ENCODE measurements at places on chromosomes 2 and 18. TPM values are rescaled to one million over a fixed set of nuclear protein-coding genes. Genes with fewer than 3 reads are reported as not detected.

- H3K27me3 ChIP-seq, result no peaks in the 10 kb centered on the region
- H3K27ac ChIP-seq, result no peak overlapping the region
- H3K4me3 ChIP-seq, result no peak overlapping the region
- no peak for DNase-seq
- no peaks in the 10 kb centered on the region for H3K36me3 ChIP-seq
Measured at GRCh38 chr18:56748698-56749268, 97.6 kb downstream of the WDR7 start.

DNA sequence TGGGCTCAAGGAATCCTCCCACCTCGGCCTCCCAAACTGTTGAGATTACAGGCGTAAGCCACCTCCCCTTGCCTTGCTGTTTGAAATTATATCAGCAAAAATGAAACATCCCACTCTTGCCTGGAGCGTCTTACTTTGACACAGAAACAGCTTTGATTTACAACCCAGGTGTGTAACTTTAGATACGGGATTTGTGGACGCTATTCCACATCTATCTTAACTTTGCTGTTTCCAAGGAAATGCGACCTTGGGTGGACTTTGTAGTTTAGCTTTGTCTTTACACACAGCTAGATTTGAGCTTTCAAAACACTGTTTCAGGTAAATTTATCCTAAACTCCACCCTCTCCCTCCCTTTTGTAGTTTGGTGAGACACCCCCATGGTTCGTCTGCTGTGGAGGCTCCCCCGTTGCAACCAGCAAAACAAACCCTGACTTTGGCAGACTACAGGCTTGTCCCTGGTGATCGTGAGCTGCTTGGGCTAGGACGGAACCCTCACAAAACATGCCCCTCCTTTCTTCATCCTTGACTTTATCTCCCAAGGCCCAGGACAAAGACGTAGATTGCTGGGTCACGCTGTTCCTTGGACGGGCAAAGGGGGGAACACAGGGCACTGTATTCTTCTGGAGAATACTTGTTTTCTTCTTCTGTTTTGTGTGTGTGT is 5.5 kb upstream of the MSH6 start:
- peaks cover 7% of the 10 kb centered on the region for H3K4me1 ChIP-seq
- H3K36me3 ChIP-seq, result no peaks in the 10 kb centered on the region
- H3K27me3 ChIP-seq, result no peaks in the 10 kb centered on the region
- no peak for DNase-seq
- no peak overlapping the region for H3K27ac ChIP-seq

GRCh38 chr2:134943540-134943939 is 24.9 kb downstream of the CCNT2 start:
- peaks cover 74% of the 10 kb centered on the region for H3K36me3 ChIP-seq
- no peak overlapping the region for H3K27ac ChIP-seq
- H3K27me3 ChIP-seq, result no peaks in the 10 kb centered on the region
- DNase-seq, result no peak

DNA sequence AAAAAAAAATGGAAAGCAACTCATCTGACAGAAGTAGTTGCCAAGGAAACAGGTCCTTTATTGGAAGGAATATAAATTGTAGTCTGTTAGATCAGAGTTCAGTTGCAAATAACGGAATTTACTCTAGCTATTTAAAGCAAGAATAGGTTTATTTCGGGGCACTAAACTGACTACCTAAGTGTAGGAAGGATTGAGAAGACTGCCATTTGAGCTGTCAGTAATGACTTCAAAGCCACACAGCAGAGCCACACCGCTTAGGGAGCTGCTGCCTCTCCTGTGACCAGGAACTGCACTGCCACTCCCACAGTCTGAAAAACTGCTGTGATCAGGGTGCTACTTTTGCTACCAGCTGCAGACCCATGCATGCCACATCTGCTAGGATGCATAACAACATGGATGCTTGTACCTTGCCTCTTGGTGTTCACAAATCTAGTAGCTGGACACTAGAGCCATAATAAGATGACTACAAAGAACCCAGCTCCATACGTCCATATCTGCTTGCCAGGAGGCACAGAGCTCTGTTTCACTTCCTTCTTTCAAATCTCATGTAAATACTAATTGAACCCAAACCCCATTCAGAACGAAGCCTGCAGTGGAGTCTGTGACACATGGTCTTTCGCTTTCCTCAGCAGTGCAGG is 2.2 kb downstream of the DSG2 start:
- no peak for DNase-seq
- no peak overlapping the region for H3K4me3 ChIP-seq
- H3K4me1 ChIP-seq, result peaks cover 10% of the 10 kb centered on the region
- no peaks in the 10 kb centered on the region for H3K36me3 ChIP-seq
- H3K27me3 ChIP-seq, result no peaks in the 10 kb centered on the region

ZEB2 gene
- polyA plus RNA-seq, result 0.22 TPM

NAT8 gene
- polyA plus RNA-seq, result not detected

- no peak for DNase-seq
- no peak overlapping the region for H3K27ac ChIP-seq
- no peak overlapping the region for H3K4me3 ChIP-seq
- H3K27me3 ChIP-seq, result no peaks in the 10 kb centered on the region
- H3K4me1 ChIP-seq, result no peaks in the 10 kb centered on the region
Measured at GRCh38 chr18:49638209-49638785, 76.4 kb downstream of the LIPG start.

HRH4 gene
- 0.02 TPM for polyA plus RNA-seq

GRCh38 chr18:73461780-73462059 is 593.9 kb upstream of the NETO1 start:
- no peaks in the 10 kb centered on the region for H3K4me1 ChIP-seq
- no peaks in the 10 kb centered on the region for H3K36me3 ChIP-seq
- H3K27me3 ChIP-seq, result no peaks in the 10 kb centered on the region

RIOK3 gene
- polyA plus RNA-seq, result 5.8 TPM

DNA sequence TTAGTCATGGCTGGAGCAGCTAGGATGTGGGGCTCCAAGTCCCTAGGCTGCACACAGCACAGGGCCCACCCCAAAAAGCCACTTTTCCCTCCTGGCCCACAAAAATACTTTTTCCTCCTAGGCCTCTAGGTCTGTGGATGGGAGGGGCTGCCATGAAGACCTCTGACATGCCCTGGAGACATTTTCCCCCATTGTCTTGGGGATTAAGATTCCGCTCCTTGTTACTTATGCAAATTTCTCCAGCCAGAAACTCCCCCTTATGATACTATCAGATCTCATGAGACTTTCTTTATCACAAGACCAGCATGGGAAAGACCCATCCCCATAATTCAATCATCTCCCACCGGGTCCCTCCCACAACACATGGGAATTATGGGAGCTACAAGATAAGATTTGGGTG is 125.9 kb downstream of the ESCO1 start:
- DNase-seq, result no peak
- no peaks in the 10 kb centered on the region for H3K27me3 ChIP-seq
- no peaks in the 10 kb centered on the region for H3K4me1 ChIP-seq
- no peaks in the 10 kb centered on the region for H3K36me3 ChIP-seq

- no peak overlapping the region for H3K27ac ChIP-seq
- H3K4me3 ChIP-seq, result no peak overlapping the region
- no peak for DNase-seq
- peaks cover 6% of the 10 kb centered on the region for H3K4me1 ChIP-seq
- no peaks in the 10 kb centered on the region for H3K27me3 ChIP-seq
- H3K36me3 ChIP-seq, result no peaks in the 10 kb centered on the region
Measured at GRCh38 chr2:102224824-102225739, 38.3 kb downstream of the IL1RL2 start.

DNA sequence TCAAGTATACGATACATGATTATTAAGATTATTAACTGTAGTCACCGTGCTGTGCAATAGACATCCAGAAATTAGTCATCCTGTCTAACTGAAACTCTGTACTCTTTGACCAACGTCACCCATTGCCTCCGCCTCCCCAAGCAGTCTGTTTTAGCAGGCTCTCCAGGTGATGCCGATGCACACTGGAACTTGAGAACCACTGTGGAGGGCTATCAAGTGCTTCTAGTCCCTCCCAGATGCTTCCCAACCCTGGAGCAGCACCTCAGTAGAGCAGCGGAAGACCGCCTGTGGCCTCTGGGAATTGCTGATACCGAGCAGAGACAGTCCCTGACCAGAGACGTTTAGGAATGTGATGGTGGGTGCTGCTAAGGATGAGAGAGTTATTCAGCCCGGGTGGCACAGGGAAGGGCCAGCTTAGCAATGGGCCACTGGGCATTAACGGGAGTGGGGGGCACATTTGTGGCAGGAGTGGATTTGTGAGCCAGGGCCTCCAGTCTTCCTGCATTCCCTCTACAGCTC is 50.7 kb downstream of the LIPG start:
- no peaks in the 10 kb centered on the region for H3K36me3 ChIP-seq
- H3K27me3 ChIP-seq, result no peaks in the 10 kb centered on the region
- H3K27ac ChIP-seq, result peak overlapping the region; percentile 39
- no peak overlapping the region for H3K4me3 ChIP-seq
- peaks cover 10% of the 10 kb centered on the region for H3K4me1 ChIP-seq

GRCh38 chr2:207240649-207241048 is 74.9 kb upstream of the KLF7 start:
- H3K27ac ChIP-seq, result no peak overlapping the region
- DNase-seq, result no peak
- peaks cover 3% of the 10 kb centered on the region for H3K4me1 ChIP-seq
- no peaks in the 10 kb centered on the region for H3K27me3 ChIP-seq
- no peaks in the 10 kb centered on the region for H3K36me3 ChIP-seq

REG1B gene
- not detected for polyA plus RNA-seq

STON1 gene
- polyA plus RNA-seq, result 5.0 TPM

DNA sequence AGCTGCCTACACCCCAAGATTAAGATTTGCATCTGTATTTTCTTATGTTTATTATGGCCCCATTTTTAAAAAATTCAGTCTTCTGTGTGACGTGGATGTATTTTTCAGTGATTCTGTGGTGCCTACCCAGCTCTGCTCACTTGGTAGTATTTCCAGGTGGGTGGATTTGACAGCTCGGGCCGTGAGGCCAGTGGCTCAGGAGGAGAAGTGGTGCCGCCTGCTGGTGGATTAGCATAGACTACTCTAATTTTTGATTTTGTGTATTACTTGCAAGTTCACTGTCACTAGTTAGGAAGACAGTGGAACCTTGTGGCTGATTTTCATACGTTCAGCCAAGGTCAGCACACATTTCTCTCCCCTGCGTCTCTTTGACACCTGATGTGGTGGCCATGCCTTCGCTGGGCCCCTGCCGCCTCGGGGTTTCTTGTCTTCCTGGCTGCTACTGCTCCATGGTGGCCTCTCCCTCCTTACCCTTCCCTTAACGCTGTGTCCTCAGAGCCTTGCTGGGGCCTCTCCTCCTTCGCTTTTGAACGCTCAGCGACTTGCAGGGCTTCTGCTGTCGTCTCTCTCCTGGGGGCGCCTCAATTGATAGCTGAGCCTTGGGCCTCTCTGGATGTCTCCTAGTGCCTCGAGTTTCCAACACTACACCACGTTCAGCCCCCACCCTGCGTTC is 89.4 kb downstream of the DGKD start:
- H3K27me3 ChIP-seq, result no peaks in the 10 kb centered on the region
- no peak overlapping the region for H3K27ac ChIP-seq
- no peaks in the 10 kb centered on the region for H3K36me3 ChIP-seq
- peak; percentile 77 for DNase-seq
- no peak overlapping the region for H3K4me3 ChIP-seq
- no peaks in the 10 kb centered on the region for H3K4me1 ChIP-seq

KLHL30 gene
- polyA plus RNA-seq, result not detected

GRCh38 chr2:225270861-225271260 is 128.6 kb upstream of the NYAP2 start:
- no peaks in the 10 kb centered on the region for H3K36me3 ChIP-seq
- H3K4me1 ChIP-seq, result no peaks in the 10 kb centered on the region
- H3K4me3 ChIP-seq, result no peak overlapping the region
- no peaks in the 10 kb centered on the region for H3K27me3 ChIP-seq
- DNase-seq, result no peak

- no peaks in the 10 kb centered on the region for H3K36me3 ChIP-seq
- no peak overlapping the region for H3K4me3 ChIP-seq
- DNase-seq, result no peak
Measured at GRCh38 chr2:237351796-237352195, 62.2 kb downstream of the COL6A3 start.

TMEM247 gene
- not detected for polyA plus RNA-seq

GRCh38 chr2:14932285-14932684 is 299.8 kb downstream of the LRATD1 start:
- no peaks in the 10 kb centered on the region for H3K4me1 ChIP-seq
- no peak overlapping the region for H3K4me3 ChIP-seq
- H3K36me3 ChIP-seq, result no peaks in the 10 kb centered on the region
- no peaks in the 10 kb centered on the region for H3K27me3 ChIP-seq
- no peak overlapping the region for H3K27ac ChIP-seq

PUM2 gene
- 46.6 TPM for polyA plus RNA-seq

DNA sequence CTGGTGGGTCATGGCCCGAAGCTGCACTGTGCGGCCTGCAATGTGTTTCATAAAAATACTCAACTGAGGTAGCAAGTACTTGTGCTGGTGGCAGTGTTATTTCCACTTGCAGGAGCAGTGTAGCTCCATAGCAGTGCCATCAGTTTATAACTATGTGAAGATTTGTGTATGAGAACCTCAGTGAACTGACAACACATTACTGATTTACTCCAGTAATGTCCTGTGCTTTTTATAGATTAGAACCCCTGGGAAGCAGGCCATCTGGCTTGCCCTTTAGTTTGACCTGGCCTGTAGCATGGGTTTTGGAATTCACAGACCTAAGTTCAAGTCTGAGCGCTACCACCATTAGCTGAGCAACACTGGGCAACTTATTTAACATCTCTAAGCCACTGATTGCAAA is 99.7 kb upstream of the AQP4 start:
- DNase-seq, result no peak
- no peaks in the 10 kb centered on the region for H3K4me1 ChIP-seq
- no peaks in the 10 kb centered on the region for H3K27me3 ChIP-seq
- H3K27ac ChIP-seq, result no peak overlapping the region

DNA sequence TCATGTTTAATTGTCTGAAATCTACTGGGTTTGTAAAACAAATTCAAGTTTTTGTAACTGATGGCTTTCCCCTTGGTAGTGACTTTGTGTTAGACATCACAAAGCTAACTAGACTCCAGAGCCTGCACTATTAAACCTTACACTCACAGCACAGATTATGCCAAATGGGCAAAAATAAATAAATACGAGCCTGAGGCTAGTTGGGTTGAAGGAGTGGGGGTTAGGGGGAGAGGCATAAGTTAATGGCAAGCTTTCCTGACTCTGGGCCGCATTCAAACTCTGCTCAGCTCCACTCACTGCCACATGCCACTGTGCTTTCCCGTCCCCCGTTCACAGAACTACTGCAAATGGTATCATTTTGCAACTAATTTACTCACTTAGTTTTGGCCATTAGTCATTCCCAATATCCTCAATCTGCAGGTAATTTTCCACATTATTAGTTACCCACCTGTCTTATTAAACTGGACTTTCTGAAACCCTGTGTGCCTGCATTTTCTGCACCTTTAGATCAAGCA is 1079.9 kb upstream of the PIK3C3 start:
- H3K4me3 ChIP-seq, result no peak overlapping the region
- no peak overlapping the region for H3K27ac ChIP-seq
- DNase-seq, result no peak
- H3K4me1 ChIP-seq, result no peaks in the 10 kb centered on the region
- H3K36me3 ChIP-seq, result no peaks in the 10 kb centered on the region

Data from H1 (cell line).